ENCODE measurements at places on chromosomes 6 and 20.

DNA sequence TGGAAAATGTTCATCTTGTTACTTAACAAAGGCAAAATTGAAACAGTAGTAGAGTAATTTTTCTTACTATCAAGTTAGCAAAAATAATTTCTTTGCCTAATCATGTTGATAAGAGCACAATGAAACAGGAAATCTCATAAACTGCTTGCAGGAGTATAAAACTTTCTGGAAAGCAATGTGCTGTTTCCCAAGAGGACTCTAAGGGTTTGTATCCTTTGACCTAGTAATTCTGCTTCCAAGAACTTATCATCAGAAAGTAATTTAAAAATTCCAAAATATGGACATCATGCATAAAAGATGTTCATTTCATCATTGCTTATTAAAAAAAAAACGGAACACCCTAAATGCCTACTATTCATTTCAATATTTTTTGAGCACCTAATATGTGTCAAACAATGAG lies 46.1 kb upstream of the TNFAIP3 start:
- DNase-seq: no peak

DNA sequence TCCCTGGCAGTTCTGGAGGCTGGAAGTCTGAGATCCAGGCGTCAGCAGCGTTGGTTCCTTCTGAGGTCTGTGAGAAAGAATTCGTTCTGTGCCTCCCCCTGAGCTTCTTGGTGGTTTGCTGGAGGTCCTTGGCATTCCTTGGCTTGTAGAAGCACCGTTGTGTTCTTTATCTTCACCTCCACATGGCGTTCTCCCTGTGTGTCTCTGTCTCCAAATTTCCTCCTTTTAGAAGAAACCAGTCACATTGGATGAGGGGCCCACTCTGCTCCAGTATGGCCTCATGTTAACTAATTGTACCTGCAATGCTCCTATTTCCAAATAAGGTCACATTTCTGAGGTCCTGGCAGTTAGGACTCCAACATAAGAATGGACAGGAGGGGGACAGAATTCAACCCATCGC lies 73.0 kb upstream of the BACH2 start:
- DNase-seq: peak; percentile 66

DNA sequence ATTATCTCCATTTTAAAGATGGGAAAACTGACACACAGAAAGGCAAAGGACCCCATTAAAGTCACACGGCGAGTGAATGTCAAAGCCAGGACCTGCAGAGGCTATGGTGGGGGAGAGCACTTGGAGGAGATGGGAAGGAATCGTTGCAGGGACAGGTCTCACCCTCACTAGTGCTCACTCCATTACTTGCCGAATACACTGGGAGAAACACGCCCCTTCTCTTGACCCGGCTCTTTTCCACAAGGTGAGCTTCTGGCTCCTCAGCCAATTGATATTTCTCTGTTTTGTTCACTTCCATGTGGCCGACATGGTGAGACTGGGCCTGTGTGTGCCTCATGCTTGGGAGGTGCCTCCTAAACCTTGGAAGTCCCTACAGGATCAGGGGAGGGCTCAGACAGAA lies 117.8 kb upstream of the KCNG1 start:
- DNase-seq: no peak

DNA sequence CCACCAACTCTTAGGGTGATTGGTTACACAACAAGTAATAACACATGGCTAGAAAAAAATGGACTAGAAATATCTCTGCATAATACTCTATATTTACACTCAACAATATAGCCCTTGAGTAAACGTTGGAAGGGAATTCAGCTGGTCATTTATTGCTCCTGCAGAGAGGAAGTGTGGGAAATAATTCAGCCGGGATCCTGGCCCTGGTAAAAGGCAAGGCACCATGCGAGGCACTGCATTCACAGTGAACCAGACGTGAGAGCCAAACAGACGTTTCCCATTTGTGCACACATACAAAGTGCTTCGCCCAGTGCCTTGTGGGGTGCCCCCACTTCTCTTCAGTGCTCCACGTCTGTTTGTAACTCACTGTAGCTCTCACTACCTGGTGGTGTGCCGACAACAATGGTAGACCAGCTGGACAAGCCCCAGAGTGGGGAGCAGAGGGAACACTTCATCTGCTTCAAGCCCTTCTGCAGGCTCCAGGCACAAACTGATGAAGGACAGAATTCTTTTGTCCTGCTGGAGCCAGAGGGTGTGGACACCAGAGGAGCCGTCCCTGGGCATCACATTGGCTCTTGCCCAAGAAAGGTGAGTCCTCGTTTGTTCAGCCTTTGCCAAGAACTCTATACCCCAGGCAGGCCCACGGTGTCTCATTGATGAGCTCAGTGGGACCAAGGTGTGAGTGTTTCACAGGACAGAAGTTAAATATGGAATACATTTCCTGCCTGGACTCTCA lies 18.8 kb downstream of the SYNDIG1 start:
- no peak for DNase-seq

DNA sequence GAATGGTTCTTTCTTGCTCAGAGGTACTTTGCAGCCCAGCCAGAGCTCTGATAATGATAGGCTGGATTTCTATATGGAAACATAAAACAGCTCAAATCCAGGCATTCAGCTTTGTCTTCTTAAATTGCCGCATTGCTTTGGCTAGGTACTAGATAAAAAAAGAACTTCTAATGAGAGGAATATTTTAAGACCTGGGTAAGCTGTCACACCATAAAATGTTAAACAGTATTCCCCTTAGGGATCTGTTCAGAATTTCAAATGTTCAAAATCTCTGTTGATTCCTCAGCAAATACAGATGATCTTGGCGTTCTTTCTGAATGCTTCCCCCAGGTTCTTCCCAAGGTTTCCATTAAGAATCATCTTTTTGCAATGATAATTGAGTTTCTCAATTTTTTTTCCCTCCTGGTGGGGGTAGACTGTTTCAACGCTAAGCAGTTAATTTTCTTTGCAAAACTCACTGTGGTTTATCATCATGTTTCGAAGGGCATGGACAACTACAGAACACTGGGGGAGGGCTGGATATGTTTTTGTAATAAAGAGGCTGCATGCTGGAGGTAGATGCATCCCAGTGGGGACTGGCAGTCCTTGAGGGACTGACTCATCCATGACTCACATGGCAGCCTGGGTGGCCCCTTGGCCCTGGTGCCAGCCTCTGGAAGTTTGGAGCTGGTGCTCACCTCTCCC lies 31.0 kb downstream of the TIAM2 start:
- no peak for DNase-seq

DNA sequence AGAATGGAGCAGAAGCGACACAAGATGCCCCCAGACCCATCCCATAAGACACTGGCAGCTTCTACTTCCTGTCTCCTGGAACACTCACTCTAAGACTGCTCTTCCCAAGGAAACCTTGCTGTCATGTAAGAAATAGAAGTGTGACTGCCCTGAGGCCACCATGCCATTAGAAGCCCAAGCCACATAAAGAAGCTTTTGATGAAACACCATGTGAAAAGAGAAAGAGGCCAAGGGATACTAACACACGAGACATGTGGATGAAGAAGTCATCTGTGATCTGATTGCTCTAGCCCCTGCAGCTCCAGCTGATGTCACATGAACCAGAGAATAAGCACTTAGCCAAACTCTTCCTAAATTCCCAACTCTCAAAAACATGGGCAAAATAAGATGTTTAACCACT lies 117.9 kb upstream of the PCSK2 start:
- DNase-seq: no peak

GRCh38 chr6:89818977-89819335 lies 638 bp downstream of the MDN1 start:
- peak; percentile 17 for DNase-seq

GRCh38 chr6:6707143-6707542 lies 118.6 kb downstream of the LY86 start:
- no peak for DNase-seq

- DNase-seq: no peak
Measured at GRCh38 chr6:12013307-12013719, 1.2 kb downstream of the HIVEP1 start.

GRCh38 chr20:17654649-17655285 lies 27.3 kb downstream of the RRBP1 start:
- peak; percentile 15 for DNase-seq

DNA sequence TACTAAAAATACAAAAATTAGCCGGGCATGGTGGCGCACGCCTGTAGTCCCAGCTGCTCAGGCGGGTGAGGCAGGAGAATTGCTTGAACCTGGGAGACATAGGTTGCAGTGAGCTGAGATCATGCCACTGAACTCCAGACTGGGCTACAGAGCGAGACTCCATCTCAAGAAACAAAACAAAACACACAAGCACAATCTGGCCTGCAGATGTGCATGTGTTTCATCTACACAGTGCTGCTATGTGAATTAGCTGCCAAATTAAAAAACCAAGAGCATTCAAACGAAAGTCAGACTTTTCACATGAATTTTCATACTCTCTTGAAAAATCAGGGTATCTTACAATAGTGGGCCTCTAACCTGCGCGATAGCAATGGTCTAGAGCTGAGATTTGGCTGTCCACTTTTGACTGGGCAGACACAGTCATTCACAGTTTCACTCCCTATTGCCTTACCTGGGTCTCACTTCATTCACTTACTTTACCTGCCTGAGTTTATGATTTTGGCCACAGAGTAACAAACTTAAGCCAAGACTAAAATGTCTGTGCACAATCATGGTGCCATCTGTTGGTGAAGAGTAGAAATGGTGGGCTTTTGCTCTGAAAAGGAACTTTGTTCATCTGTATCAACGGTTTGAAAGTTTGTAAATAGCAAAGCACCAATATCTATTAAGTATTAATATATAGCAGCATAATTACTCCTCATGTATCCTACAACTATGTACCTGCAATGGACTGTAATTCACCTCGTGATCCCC lies 138.5 kb upstream of the UST start:
- DNase-seq: no peak

DNA sequence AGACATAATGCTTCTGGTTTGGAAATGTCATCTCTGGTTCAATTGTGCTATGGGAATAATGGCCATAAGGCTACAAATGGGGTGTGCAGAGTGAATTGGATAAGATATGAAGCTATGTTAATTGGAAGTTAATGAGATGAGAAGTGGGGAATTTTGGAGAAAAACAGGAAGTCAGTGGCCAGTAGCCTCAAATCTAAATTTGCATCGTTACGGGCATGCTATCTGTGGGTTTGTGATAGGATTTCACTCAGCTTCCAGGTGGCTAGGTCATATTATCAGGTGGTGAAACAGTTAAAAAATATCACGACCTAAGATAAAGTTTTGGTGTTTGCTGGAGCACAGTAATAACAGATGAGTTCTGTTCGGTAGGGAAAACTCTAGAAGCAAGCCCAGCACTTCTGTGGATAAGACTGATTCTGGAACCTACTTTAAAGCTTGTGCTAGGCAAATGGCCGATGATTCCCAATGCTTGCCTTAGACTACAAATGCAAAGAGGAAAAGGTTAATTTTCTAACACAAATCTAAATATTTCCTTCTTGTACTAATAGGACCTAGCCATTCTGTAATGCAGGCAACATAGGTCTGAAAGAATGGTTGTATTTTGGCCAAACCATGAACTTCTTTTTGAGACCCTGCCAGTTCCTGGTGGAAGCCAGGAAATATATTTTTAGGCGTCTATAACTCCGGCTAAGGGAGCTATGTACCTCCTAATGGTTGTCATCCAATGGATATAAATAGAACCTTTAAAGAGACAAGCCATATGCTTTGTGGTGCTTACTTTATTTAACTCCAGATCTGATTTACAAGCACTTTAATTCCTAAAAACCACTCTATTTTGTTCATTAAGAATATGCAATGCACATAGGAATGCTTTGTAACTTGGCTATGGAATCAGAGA lies 111.0 kb downstream of the PLCB1 start:
- no peak for DNase-seq

GRCh38 chr6:10276106-10276505 lies 138.8 kb downstream of the TFAP2A start:
- no peak for DNase-seq

DNA sequence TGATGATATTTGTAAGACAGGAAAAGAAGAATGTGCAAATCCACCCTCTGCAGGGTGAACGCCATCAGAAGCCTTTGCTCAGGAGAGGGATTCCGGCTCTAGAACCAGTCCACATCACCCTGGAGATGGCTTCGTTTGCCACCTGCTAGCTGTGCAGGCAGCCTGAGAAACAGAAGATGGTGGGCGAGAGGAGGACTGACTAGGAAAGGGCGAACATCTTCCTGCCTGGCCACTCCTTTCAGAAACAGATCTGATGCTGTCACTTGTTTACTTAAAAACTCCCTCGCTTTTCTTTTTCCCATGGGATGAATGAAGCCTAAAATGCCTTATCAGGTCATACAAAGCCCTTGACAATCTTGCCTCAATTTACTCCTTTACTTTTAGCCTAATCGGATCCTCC lies 1.2 kb downstream of the PTPRA start:
- no peak for DNase-seq

GRCh38 chr6:43070028-43070632 lies 6.0 kb upstream of the PTK7 start:
- DNase-seq: peak; percentile 78

All from K562 (cell line).